ENCODE measurements at places on chromosomes 12 and 14.

GRCh38 chr12:13146336-13146938, 43.0 kb upstream of the GSG1 start:
- no peak for DNase-seq

DNA sequence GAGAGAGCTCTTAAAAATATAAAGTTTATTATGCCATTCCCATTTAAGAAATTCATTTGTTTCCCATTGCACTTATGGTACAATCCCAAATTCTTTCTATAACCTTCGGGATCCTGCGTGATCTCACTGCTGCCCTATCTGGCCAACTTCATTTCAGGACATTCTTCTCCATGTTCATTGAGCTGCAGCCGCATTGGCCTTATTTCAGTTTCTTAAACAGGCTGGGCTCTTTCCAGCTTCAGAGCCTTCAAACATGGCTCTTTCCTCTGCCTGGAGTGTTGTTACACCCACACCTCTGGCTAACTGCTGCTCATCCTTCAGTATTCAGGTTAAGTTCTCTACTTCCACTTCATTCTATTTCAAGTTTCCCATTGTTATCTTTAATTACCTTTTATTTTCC, 58.5 kb upstream of the LRTM2 start:
- DNase-seq = no peak

DNA sequence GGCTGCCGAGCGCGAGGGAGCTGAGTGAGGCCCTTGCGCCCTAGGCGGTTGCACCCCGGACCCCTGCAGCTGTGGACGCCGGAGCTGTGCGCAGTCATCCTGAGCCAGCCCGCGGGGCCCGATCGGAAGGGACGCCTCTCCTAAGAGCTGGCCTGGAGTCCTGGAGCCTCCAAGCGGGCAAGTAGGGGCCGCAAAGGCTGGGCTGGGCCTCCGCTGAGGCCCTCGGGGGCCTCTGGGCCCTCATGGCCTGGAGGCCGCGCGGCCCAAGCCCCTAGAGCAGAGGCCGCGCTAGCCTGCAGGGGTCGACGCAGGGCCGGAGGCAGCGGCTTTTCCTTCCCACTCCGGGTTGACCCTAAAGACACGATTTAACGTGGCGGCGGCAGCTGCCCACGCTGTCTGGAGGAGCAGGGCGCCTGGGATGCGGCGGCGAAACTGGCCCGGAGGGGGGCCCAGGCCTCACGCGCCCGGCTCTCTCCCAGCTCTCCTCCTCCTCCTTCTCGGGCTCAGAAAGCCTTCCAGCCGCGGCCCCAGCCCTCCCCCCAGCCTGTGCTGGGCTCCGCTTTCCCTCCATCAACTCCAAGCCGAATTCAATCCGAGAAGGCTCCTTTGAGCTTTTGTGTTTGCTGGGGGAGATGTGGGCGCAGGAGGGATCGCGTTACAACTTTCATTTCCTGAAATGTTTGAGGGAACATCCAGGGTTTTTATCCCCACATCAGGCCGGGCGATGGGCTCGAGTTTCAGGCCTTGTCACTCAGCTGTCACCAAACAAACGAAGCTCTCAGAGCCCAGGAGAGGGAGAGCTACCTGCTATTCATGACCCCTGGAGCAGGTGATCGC, 11.6 kb downstream of the SIX1 start:
- no peak for DNase-seq

- DNase-seq = no peak
Observed at GRCh38 chr12:62928632-62929031, 6.3 kb downstream of the PPM1H start.

DNA sequence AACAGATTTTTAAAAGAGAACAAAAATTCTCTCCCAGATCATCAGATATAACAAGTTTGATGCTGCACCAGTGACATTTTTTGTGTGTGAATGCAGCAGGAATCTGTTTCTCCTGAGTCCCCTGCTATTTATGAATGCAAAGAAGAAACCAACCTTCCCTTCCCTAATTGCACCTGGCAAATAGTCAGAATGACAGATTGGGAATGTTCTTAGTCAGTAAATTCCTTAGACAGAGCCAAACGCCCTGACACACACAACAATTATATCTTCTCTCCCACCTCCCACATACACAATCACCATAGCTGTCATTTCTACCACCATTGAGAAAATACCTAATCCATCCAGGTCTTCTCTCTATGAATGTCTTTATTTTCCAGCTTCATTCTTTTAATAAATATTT, 174.4 kb downstream of the ALG10B start:
- DNase-seq = no peak

DNA sequence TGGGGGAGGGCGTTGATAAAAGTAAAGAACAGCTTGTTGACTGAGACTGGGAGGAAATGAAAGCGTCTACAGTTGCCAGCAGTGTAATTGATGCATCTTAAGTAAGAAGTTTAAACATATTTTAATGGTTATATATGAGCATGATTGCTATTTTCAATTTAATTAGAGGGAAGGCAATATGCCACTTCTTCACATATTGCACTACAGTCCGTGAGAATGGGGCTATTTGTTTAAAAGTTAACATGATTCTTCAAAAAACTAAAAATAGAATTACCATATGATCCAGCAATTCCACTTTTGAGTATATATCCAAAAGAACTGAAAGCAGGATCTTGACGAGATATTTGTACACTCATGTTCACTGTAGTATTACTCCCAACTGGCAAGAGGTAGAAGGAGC, 38.3 kb upstream of the PPP2R5E start:
- no peak for DNase-seq

DNA sequence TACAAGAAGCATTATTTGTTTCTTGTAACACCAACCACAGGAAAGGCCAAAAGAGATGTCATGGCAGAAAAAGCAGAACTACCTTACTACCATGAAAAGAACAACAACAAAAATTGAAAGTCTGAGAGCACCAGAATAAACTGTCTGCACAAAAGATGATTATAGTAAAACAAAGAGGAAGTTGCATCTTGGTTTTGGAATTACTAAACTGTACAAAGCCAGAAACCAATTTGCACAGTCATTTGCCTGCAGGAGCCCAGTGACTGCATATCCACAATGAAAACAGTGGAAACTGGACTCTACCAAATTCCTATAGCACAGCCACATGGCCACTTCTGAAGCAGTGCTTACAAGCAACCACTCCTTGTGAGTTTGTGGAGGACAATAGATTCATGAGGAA, 276.2 kb downstream of the SSPN start:
- DNase-seq = no peak
